ENCODE measurements at places on chromosomes 12 and 14. TPM values are rescaled to one million over a fixed set of nuclear protein-coding genes. Genes with fewer than 3 reads are reported as not detected.

GRCh38 chr14:76951166-76951565 is 77.3 kb downstream of the IRF2BPL start:
- peaks cover 61% of the 10 kb centered on the region for H3K4me1 ChIP-seq
- peak overlapping the region; percentile 3 for H3K27ac ChIP-seq
- H3K27me3 ChIP-seq: no peaks in the 10 kb centered on the region
- DNase-seq: no peak
- H3K4me3 ChIP-seq: no peak overlapping the region

DNA sequence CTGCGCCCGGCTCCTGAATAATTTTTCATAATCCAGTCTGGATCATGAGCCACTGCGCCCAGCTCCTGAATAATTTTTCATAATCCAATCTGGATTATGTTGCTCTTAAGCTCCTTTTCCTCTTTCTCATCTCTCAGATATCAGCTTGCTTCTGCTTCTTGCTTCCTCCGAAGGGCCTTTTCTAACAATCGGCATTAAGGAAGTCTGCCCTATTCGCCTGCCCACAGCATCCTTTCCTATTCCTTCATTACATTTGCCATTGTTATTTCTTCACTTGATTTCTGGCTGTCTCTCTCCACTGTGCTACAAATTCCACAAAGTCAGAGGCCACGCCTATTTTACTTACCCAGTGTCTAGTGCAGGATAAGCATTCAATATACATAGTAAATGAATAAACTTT is 83.5 kb downstream of the TTC7B start:
- no peak overlapping the region for H3K4me3 ChIP-seq
- DNase-seq: no peak
- H3K27me3 ChIP-seq: no peaks in the 10 kb centered on the region
- no peaks in the 10 kb centered on the region for H3K4me1 ChIP-seq
- H3K36me3 ChIP-seq: no peaks in the 10 kb centered on the region
- no peak overlapping the region for H3K27ac ChIP-seq

The PRH2 gene
- 1.2 TPM for total RNA-seq

DNA sequence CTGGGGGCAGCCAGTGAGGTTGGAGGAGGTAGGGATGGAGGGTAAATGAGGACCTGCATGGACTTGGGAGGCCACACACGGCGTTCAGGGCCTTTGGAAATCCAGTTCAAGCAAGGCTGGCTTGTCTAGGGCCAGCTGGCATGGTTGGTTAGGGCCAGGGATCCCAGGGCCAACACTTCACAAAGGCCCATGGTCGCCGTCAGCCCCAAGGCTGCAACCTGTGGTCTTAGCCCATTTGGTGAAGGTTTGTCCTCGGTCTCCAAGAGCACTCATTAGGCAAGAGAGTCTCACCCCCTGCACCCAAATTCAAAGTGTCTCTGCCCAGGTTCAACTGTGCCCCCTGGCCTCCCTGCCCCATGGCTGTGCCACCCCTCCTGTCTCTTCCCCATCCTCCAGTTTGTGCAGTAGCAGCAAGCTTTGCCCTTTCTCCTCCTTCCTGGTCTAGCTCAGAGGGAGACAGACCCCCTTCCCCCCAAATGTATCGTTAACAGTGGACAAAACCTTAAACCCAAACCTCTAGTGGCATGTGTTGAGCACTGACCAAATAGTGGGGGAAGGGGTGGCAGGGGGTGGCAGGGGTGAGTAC is 94.1 kb downstream of the NINJ2 start:
- peaks cover 33% of the 10 kb centered on the region for H3K4me1 ChIP-seq
- H3K27me3 ChIP-seq: no peaks in the 10 kb centered on the region
- no peak overlapping the region for H3K27ac ChIP-seq
- H3K4me3 ChIP-seq: no peak overlapping the region
- no peaks in the 10 kb centered on the region for H3K36me3 ChIP-seq

DNA sequence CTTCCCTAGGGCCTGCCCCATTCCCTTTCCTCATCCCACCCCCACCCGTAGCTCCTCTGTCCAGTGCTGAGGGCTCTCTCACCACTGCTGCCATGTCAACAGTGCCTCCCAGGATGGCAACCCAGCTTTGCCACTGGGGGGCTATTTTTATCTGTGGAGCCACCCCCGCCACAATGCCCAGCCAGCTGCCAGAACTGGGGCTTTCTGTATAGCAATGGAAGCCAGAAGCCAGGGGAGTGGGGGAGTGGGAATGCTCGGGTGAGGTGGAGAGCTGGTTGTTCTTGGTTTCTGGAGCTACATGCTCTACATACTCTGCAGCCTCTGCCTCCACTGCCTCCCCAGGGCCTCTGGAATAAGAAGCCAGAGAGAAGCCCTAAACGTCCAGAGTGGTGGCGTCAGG is 8.9 kb downstream of the PDE1B start:
- H3K4me3 ChIP-seq: no peak overlapping the region
- H3K27me3 ChIP-seq: no peaks in the 10 kb centered on the region
- no peaks in the 10 kb centered on the region for H3K4me1 ChIP-seq
- DNase-seq: no peak
- no peak overlapping the region for H3K27ac ChIP-seq

DNA sequence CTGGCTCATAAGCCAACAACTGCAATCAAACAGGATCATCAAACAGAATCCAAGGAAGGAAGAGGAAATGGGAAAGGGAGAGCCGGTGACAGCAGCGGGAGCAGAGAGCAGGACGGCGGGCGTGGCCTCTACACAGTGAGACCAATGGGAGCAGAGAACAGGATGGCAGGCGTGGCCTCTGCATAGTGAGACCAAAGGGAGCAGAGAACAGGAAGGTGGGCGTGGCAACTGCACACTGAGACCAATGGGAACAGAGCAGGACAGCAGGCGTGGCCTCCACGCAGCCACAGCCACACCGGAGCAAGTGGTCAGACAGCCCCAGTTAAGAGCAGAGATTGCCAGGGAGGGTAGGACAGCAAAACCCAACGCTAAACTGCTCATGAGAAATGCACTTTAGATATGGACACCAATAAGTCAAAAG is 16.4 kb downstream of the LRCOL1 start:
- H3K27ac ChIP-seq: no peak overlapping the region
- H3K27me3 ChIP-seq: no peaks in the 10 kb centered on the region
- H3K36me3 ChIP-seq: no peaks in the 10 kb centered on the region
- peak; percentile 89 for DNase-seq
- no peak overlapping the region for H3K4me3 ChIP-seq

DNA sequence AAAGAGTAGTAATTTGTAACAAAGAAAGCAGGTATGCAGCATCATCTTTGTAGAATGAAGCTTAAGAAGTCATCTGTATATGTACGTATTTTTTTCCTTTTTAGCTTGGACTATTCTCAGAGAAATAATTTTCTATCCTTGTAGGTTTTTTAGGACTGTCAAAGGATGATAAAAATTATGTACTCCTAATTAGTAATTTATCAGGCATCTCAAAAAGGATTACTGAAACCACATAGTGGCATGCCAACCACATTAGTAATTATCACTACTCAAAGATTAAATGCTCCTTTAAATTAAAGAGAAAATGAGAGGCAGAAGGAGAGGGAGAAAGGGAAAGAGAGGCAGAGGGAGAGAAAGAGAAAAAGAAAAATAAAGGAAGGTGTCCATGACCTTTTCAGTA is 17.3 kb downstream of the TTC8 start:
- no peak for DNase-seq
- H3K4me1 ChIP-seq: peaks cover under 1% of the 10 kb centered on the region
- no peaks in the 10 kb centered on the region for H3K36me3 ChIP-seq
- H3K27me3 ChIP-seq: no peaks in the 10 kb centered on the region
- H3K27ac ChIP-seq: peak overlapping the region; percentile 41

- no peaks in the 10 kb centered on the region for H3K4me1 ChIP-seq
- H3K27me3 ChIP-seq: no peaks in the 10 kb centered on the region
- no peak for DNase-seq
- H3K4me3 ChIP-seq: no peak overlapping the region
- no peaks in the 10 kb centered on the region for H3K36me3 ChIP-seq
- H3K27ac ChIP-seq: no peak overlapping the region
Observed at GRCh38 chr12:86387591-86388145, 131.5 kb upstream of the MGAT4C start.

DNA sequence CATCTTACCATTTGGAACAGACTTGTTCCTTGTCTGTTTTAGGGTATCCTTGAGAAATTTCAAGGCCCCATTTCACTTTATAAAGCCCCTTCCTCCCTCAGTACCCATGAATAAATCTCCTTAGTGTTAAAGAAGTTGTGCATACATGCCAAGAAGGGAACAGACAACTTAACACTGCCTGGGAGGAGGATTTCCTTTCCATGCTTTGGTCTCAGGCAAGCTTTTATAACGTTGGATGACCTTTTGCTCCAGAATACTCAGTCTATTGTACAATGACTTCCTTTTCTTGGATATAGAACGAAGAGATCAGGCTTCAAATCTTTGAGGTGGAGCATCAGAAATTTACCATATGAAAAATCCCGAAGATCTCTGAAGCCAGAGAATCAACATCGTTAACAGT is 551.4 kb downstream of the PRKD1 start:
- no peaks in the 10 kb centered on the region for H3K36me3 ChIP-seq
- DNase-seq: no peak
- no peak overlapping the region for H3K27ac ChIP-seq
- no peaks in the 10 kb centered on the region for H3K4me1 ChIP-seq
- H3K4me3 ChIP-seq: no peak overlapping the region

DNA sequence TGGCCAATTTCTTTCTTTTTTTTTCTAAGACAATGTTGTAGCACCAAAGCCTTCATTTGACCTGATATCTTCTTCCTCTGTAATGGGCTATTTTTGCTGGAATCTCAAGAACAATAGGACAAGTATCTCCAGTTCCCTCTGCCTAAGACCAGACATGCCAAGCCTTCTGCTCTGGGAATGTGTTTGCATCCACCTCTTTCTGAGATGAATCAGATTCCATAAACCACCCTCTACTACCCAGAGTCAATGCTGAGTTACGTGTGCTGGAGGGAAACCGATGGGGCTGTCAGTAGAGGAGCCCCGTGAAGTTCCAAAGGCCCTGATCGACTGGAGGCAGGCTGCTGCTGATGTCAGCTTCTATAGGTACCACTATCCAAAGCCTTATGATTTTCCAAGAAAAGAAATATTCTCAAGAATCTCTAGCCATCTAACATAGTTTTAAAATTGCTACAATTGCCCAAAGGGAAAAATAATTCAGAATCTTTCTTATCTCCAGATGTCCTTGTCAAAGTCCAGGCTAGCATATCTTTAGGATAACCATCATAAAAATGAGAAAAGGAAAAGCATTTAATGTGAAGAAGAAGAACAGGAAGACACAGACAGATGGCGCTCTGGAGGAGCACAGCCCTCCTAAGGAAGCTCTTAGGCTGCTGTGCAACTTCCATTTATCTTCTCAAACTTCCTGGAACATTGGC is 101.9 kb downstream of the SLC8A3 start:
- H3K27ac ChIP-seq: no peak overlapping the region
- DNase-seq: peak; percentile 58
- H3K27me3 ChIP-seq: no peaks in the 10 kb centered on the region

DNA sequence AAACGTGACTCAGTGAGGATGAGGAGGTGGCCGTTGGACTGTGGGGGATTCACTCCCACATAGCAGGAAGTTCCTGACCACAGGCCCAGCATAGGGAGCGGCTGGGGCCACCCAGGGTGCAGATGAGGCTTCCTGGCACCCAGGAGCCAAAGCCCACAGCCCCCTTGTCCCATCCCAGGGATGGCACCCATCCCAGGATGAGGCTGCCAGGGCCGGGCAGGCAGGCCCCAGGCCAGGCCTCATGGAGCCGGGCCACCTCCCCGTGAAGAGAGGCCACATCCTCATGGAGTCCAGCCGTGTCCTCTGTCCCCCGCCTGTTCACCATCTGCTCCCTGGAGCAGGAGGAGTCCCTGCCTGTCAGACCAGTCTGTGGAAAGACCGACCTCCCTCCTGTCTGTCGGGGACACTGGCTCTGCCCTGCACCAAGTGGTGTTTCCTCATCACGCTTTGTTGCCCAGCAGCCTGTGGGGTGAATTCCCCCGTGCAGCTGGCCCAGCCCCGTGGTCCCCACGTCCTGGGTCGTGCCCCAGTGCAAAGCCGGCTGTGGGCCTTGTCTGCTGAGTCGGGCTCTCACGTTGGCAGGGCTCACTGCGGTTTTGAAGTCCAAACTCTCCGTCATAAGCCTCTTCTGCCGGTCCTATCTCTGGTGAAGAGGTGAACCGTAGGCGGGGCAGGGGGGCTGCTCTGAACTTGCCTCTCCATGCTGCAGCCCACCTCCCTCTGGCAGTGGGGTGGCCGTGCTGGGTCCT is 24.5 kb downstream of the MMP17 start:
- DNase-seq: no peak
- H3K27me3 ChIP-seq: no peaks in the 10 kb centered on the region
- no peaks in the 10 kb centered on the region for H3K4me1 ChIP-seq
- H3K27ac ChIP-seq: no peak overlapping the region

- H3K27me3 ChIP-seq: no peaks in the 10 kb centered on the region
- peak; percentile 46 for DNase-seq
- no peak overlapping the region for H3K27ac ChIP-seq
Observed at GRCh38 chr12:13179211-13180074, 17.1 kb upstream of the EMP1 start.

DNA sequence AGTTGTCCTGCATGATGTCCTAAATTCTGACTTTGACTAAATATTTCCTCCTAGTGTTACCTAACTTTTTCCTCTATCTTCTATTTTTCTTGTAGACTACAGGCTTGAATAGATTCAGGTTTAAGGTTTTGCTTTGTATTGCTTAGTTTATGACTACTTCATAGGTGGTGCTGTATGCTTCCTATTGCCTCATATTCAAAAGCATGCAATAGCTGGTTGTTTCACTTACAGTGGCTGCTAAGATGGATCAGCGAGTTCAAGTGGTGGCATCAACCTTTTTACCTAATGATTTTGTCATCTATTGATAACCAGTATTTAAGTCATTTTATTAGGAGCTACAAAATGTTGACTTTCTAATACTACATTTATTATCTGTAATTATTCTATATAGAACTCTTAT is 36.3 kb upstream of the BICD1 start:
- no peaks in the 10 kb centered on the region for H3K27me3 ChIP-seq
- no peak overlapping the region for H3K27ac ChIP-seq
- DNase-seq: no peak
- no peaks in the 10 kb centered on the region for H3K36me3 ChIP-seq
- H3K4me3 ChIP-seq: no peak overlapping the region

The MUCL1 gene
- total RNA-seq: 1.4 TPM

GRCh38 chr12:47160316-47161244 is 80.8 kb upstream of the AMIGO2 start:
- H3K27me3 ChIP-seq: no peaks in the 10 kb centered on the region
- peaks cover 3% of the 10 kb centered on the region for H3K4me1 ChIP-seq
- H3K36me3 ChIP-seq: no peaks in the 10 kb centered on the region
- no peak overlapping the region for H3K4me3 ChIP-seq
- H3K27ac ChIP-seq: no peak overlapping the region
- no peak for DNase-seq

- no peaks in the 10 kb centered on the region for H3K36me3 ChIP-seq
- no peak overlapping the region for H3K27ac ChIP-seq
- no peaks in the 10 kb centered on the region for H3K27me3 ChIP-seq
- no peak overlapping the region for H3K4me3 ChIP-seq
- no peak for DNase-seq
Observed at GRCh38 chr14:30355431-30355913, 203.5 kb upstream of the G2E3 start.

Measured in testis (tissue), 5 donors.